Dermis microvascular lymphatic vessel endothelial cell (primary cell): ENCODE measurements at places on chromosomes 13 and 19.

DNA sequence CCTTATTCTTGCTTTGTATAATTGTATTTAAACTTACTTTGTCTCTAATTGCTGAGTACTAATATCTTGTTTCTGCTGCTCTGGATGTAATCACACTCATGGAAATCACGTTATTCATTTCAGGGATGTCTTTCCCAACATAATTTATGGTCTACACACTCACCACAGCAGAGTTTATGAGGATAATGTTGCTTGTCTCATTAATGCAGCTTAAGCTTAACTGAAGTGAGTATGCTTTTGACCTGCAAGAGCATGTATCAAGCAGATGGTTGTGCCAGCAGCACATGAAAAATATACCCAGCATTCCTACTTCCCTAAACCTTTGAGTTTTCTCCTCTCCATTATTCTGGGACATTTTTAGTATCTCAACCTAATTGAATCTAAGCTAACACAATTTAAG, 1080.9 kb downstream of the SLITRK5 start:
- DNase-seq, result no peak

DNA sequence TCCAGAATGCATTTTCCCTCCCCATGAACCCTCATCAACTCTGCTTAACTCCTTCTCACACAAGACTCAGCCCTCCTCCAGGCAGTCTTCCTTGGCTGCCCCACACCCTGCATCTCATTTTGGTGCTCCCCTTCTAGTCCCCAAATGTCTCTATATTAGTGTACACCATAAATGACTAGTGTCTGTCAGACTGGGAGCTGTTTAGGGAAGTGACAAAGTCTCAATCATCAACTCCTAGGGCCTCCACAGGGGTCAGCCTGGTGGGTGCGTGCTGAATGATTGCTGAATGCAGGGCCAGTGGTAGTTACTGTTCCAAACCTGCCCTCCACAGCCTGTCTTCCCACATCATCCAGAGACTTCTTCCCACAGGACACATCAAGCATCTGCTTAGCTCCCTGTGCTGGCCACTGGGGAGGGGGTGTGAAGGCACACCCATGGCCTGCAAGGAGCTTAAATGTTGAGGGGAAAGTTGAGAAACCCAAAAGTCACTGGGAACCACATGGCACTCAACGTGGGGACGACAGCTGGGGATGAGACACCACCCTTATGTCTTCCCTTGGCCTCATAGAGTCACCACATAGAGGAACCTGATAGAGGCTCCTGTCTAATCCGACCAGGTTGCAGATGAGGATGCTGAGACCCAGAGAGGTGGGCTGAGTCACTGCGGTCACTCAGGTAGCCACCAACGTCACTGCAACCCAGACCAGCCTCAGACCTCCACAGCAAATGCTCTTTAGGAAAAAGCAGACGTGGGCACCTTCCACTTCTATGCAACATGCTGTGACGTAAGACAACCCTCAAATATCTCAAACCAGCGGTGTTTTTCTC, 79.3 kb upstream of the TM9SF2 start:
- DNase-seq, result no peak

- DNase-seq, result no peak
These were observed 127.5 kb downstream of the KCTD12 start for GRCh38 chr13:76758738-76759137.

- peak; percentile 71 for DNase-seq
These were observed 41.6 kb upstream of the ZNF730 start for GRCh38 chr19:23075031-23075733.

DNA sequence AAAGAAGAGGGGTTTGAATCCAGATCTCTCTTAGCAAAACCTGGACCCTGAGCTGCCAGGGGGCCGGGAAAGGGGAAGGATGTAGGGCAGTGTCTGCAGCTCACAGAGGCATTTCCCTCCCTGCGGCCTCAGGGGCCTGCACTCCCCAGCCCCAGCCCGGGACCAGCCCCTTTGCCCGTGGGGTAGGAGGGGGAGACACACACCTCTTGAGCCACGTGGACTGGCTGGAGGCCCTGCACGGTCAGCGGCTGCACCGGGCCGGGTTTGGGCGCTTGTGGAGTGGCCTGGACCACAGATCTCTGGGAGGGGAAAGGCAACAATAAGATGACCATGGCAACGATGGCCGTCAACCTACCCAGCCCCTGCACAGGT, 26.9 kb downstream of the RFX1 start:
- DNase-seq, result no peak

DNA sequence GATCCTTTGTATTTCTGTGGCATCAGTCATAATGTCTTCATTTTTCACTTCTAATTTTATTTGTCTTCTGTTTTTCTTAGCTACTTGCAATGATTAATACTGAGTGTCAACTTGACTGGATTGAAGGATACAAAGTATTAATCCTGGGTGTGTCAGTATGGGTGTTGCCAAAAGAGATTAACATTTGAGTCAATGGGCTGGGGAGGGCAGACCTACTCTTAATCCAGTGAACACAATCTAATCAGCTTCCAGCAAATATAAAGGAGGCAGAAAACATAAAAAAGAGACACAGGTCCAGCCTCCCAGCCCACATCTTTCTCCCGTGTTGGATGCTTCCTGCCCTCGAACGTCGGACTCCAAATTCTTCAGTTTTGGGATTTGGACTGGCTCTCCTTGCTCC, 640.9 kb upstream of the MIR17HG start:
- DNase-seq, result no peak

DNA sequence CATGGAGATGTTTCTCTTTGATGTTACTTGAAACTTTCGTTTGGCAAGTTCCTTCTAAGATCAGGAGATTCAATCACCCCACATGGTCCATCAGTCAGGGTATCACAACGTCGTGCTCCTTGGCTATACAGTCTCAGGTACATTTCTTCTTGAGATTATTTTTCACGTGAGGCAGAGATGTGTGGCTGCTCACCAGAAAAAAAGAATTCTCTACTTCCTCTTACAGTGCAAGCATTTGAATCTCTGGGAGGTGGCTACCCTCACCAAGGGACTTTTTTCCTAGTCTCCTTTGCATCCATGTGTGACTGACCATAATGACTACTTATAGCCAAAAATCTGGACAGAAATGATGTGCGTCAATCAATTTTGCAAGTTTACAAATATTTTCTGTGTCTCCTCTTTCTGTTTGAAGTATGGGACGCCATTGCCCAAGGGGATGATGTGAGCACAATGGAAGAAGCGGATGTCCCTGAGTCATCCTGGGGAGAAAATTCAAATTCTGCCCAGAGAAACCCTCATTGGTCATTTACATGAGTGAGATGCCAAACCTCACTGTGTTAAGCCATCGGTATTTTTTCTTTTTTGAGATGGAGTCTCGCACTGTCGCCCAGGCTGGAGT, 8.6 kb upstream of the LAIR2 start:
- DNase-seq, result no peak

DNA sequence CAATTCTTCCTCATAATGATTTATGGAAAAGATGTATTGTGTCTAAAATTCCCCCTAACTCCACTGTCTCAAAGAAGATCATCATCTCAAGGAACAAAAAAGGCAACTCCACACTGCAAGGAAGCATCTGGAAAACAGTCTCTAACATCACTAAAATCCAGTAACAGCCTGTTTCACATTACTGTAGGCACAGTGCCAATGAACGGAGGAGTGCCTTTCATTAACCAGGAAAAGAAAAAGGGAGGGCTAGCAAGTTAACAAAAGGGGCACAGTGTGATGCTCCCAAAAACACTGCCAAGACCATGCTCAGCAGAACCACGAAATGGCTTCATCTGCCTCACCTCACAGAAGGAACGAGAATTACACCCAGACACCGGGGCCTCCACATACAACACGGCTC, 8.5 kb downstream of the TMTC4 start:
- no peak for DNase-seq

DNA sequence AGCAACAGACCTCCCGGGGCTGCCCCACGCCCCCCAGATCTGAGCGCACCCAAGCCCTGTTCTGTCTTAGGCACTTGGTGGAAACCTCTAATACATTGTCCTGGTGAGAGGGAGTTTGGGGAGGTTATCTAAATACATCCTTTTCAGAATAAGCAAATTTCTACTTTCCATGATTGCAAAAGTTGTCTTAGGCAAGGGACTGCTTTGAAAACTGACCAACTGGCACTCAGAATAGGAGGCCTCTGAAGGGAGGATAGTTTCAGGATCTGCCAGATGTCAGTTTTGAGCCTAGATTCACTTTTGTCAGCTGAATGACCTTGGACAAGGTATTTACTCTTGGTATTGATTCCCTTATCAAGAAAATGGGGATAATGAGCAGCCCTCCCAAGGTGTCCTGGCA, 11.8 kb downstream of the SERP2 start:
- DNase-seq, result no peak

DNA sequence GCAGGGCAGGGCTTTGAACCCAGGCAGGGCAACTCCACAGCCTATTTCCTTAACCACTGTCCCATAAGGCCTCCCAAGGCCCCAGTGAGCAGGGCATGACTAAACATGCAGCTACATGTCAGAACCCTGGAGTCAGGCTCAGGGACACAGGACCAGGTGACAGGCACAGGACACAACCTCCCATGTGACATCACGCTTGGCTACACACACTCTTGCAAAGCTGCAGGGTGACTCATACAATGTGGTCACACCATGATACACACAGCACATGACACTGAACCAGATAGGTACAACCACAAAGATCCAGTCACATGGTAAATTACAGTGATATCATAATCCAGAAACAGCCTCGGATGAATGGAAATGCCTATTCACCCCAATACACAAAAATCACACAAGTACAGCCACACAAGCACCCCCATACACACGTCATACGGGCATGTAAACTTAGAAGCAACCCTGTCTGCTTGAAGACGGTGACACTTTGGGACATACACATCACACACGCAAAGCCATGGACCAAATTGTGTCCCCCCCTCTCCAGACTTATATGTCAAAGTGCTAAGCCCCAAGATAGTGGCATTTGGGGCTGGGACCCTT, 14.5 kb downstream of the KLK4 start:
- DNase-seq, result no peak

- no peak for DNase-seq
These were observed 18.1 kb downstream of the CEACAM5 start for GRCh38 chr19:41726493-41726892.

DNA sequence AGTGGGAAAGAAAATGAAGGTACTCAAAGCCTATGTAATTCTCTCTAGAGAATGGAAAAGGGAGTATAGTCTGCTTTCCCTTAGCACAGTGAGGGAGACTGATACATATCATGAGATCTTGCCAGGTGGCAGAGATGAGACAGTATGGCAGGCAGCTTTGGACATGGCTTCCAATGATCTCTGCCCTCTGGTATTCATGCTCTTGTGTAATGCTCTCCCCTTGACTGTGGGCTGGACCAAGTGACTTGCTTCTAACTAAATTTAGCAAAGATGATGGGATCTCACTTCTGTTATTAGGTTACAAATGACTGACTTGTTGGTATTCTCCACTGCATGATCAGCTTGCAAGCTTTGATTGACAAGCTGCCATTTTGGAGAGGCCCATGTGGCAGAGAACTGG, 10.2 kb downstream of the ZNF132 start:
- no peak for DNase-seq

DNA sequence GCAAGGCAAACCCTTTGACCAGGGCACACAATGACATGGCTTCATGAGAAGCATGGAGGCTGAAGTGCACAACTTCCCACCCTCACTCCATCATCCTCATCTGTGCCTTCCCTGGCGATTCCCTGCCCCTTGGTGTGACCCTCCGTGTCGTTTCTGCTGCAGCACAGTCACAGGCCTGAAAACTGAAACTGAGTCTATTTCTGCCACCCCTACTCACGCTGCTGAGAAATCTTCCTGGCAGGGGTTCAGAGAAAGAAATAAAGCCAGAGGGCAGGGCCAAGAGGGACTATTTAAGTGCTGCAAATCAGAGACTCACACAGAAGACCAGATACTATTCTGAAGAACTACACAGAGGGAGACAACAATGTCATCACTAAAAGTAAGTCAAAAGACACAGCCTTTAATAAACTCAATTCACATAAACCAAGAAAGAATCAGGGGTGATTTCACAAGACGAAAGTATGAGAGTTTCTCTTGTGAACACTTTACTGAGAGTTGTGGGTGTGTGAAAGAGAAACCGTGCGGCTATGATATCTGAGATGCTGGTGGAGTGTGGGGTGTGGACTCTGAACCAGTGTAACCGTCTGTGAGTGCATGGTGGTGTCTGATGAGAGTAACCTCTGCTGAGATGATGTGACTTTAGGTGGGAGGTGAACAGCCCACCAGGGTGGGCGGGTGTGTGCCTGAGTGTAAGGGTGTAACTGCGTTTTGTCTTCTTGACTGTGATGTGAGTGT, 23.5 kb downstream of the LGALS16 start:
- no peak for DNase-seq

DNA sequence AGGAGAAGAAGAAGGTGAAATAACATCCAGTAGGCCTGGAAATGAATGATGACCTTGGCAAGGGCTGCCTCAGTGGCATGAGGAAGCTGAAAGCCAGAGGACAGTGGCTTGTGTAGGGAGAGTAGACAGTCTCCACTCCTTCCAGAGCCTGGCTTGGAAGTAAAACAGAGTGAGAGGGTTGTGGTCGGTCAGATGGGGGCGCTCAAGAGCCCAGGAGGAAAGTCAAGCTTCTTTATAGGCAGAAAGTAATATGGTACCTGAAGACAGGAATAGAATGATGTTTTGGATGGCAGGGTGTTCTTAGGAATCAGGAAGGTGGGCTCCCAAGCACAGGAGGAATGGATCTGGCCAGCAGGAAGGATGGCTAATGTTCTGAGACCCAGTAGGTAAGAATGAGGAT, 75.1 kb upstream of the TSC22D1 start:
- DNase-seq, result no peak

DNA sequence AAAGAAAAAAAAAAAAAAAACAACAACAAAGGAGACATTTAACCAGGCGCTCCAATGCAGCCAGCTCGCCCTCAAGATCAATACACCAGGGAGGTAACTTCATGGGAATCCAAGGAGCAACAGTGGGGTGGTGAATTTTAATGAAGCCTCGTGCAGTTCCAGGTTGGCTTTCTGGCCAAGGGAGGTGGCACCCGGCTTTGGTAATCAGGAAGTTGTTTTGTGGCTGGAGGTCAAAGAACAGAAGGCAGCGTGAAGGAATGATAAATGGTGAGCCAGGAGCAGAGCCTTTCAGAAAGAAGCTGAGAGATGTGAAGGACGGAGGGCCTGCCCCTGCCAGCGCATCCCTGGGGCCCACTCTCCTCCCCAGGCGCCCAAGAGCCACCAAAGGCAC, 188.2 kb upstream of the TSC22D1 start:
- peak; percentile 14 for DNase-seq

DNA sequence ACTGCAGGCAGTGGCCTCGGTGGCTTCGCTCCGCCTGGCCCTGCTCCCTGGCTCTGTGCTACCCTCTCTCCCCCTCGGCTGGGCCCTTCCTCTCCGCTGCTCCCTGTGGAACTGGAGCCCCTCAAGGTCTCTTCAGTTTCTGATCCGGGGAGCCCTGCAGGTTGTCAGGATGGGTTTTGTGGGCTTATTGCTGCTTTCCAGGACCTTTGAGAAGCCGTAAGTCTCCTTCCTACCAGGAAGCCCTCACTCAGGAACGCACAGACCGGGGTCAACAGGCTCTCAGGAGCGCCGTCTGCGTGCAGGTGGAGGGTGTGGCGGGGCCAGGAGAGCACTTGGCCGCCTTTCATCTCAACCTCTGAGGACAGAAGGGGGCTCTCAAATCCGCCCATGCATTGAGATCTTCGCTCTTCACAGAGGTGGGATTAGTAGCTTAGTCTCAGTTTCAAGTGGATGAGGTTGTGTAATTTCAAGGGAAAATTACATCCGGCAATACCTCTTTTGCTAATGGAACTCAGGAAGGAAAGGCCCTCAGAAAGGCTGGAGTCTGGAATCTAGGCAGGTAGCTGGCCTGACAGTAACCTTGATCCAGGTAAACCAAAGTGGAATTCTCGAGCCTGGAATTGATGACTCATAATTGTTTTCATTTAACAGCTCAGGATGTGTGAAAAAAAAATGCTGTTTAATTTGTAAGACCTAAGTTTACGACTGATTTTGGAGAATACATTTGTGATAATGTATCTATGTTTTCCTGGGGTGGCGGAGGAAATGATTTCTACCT, 102.0 kb downstream of the ATP11A start:
- peak; percentile 11 for DNase-seq
